NCI-H774 (cell line): ENCODE measurements at places on chromosomes 1 and 21.

GRCh38 chr1:226722901-226723656 lies 16.0 kb downstream of the ITPKB start:
- no peak for DNase-seq

GRCh38 chr1:1439546-1440261 lies 4.2 kb downstream of the VWA1 start:
- DNase-seq: no peak

DNA sequence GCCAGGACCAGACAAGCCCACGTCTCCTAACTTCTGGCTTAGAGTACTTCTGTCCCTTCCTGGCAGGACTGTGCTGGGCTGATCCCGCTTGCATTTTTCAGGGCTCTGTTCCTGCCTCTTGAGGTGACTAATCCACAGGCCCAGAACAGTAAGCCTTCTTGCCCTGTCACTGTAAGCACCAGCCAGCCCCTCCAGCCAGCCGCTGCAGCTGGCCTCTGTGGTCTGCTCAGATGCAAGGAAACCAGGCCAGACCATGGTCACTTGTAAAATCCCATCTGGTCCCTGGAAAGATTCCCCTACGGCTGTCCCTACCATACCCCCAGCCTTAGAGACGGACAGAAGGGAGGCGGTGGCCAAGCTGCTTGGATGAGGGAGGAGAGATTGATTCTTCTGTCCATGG lies 74.2 kb downstream of the KIRREL1 start:
- DNase-seq: no peak

- DNase-seq: no peak
Measured at GRCh38 chr1:92544756-92545165, 58.0 kb upstream of the GFI1 start.

GRCh38 chr1:176225911-176226310 lies 18.8 kb upstream of the COP1 start:
- no peak for DNase-seq

- DNase-seq: no peak
Measured at GRCh38 chr1:56063461-56063860, 515.9 kb downstream of the PLPP3 start.
